ENCODE measurements at places on chromosomes 3 and 15.

GRCh38 chr3:148289159-148289558 is 408.5 kb upstream of the AGTR1 start:
- DNase-seq: no peak

- no peak for DNase-seq
Measured at GRCh38 chr3:12644331-12644937, 19.5 kb downstream of the RAF1 start.

DNA sequence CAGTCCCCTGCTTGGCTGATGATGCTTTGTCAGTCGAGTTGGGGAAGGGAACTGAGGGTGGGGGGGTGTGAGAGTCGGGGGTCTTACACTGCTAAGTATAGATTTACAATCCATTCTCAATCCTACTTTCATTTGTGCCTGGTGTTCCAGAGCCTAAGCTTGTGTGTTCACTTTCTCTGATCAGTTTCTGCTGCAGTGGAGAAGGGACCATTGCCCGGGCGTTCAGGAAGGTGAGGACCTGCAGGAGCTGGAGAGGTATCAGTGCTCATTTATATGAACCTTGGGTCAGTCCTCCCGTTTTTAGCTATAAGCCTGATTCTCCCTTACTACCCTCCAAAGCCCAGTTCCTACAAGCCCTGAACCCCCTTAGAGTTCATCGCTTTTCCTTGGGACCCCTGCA is 41.0 kb upstream of the TRAK1 start:
- no peak for DNase-seq

DNA sequence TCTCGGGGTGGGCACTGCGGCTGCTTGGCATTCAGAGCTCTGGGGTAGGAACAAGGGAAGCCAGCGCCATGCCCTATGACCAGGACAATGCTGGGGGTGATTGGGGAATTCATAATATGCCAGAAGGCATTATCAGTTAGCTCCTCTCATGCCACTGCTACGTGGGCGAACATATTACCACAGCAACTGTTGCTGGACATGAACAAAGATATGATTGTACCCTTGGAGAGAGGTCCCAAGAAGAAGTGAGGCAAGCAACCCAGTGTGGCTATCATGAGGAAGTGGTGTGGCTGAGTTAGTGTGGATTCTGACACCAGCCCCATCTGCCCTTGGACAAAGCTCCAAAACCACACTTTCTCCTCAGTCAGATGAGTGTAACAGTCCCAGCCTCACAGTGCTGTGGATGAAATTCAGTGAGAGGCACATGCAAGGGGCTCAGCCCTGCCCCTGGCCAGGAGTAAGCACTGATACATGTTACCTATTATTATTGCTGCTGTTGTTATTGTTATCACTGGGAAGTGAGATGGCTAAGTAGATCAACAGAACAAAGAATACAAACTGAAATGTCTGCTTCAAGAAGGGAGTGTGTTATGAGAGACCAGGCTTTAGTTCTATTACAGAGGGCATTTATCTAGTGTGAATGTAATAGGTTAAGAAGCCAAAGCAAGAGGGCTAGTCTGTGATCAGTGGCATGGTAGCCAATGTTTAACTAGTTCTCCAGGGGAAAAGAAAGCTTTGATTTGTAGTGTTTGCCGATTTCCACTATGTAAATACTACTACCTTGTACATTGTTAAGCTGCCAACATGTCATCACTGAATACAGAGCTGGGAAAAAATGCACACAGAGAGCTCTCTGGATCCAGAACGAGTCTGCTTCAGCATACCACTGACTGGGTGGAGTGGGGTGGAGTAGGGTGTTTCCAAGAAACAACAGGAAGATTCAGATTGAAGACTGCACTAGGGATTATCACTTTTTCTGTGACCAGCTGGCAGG is 222.3 kb upstream of the EIF1B start:
- DNase-seq: peak; percentile 1

DNA sequence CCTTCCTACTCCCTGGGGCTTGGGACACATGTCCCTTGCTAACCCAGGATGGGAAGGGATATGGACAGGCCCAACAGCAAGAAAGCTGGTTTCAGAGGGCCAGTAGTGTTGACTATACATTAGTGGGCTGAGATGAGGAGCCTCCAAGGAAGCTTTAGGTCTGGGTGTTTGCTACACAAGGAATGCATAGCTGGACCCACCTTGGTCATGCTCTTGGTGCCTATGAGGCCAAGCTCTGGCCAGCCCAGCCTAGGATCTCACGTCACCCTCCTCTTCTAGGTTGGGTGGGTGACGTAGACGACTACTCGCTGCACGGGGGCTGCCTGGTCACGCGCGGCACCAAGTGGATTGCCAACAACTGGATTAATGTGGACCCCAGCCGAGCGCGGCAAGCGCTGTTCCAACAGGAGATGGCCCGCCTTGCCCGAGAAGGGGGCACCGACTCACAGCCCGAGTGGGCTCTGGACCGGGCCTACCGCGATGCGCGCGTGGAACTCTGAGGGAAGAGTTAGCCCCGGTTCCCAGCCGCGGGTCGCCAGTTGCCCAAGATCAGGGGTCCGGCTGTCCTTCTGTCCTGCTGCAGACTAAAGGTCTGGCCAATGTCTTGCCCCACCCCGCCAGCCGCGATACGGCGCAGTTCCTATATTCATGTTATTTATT is 653 bp upstream of the WDR6 start:
- peak; percentile 64 for DNase-seq

- DNase-seq: no peak
Measured at GRCh38 chr3:27533718-27534573, 49.8 kb upstream of the SLC4A7 start.

- DNase-seq: no peak
Measured at GRCh38 chr3:37903320-37903719, 41.6 kb downstream of the CTDSPL start.

- DNase-seq: no peak
Measured at GRCh38 chr3:48929358-48930035, 10.9 kb downstream of the ARIH2 start.

GRCh38 chr3:128064962-128065361 is 12.7 kb downstream of the SEC61A1 start:
- no peak for DNase-seq
